Mesenchymal stem cell (in vitro differentiated cells and primary cell): ENCODE measurements at places on chromosomes 7 and 10.
A peak's percentile ranks its signal among the peaks of the same experiment; 100 is the strongest.

- DNase-seq, result no peak
These were observed 7.0 kb downstream of the BMPR1A start for GRCh38 chr10:86763404-86763803.

GRCh38 chr7:93862651-93863050 is 27.9 kb downstream of the TFPI2 start:
- no peak for DNase-seq

- DNase-seq, result no peak
These were observed 156.7 kb downstream of the C10orf105 start for GRCh38 chr10:71562904-71563303.

- DNase-seq, result peak; percentile 96
These were observed at the start of gene DEPP1 for GRCh38 chr10:44978570-44979280. DEPP1 (minus strand) TSS chr10:44978809; CDS start chr10:44978030, 779 bp downstream.

GRCh38 chr7:94848531-94848930 is 58.9 kb upstream of the PPP1R9A start:
- DNase-seq, result no peak

DNA sequence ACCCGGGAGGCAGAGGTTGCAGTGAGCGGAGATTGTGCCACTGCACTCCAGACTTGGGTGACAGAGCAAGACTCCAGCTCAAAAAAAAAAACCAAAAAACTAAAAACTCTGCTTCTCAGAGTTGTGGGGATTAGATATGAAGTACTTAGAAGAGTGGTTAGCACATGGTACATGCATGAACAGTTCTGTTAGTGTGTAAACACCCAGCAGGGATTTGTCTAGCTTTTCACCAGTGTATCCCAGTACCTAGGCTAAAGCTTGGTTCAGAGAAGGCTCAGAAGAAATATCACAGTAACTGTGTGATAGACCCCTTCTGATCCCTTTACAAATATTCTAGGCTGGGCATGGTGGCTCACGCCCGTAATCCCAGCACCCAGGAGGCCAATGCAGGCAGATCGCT is 9.5 kb downstream of the PPIA start:
- no peak for DNase-seq

GRCh38 chr10:18312374-18313139 is 172.3 kb downstream of the CACNB2 start:
- DNase-seq, result peak; percentile 30

- DNase-seq, result no peak
These were observed 427.4 kb downstream of the SH2D4B start for GRCh38 chr10:80964955-80965614.

DNA sequence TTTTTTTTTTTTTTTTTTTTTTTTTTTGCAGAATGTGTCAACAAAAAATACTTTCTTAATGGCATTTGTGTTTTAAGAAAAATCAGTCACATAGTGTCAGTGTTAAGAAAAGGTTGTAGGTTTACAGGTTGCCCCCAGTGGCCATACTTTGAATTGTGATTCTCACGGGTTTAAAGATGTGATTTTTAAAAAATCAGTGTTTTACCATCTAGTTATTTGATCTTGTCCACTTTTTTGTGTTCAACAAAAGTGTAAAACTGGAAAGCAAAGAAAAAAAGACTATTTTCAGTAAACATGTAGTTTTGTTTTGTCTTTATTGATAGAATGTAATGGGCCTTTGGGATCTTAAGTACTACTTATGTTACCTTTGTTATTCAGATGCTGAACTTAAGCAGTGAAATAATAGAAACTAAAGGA is 25.7 kb downstream of the SUV39H2 start:
- peak; percentile 51 for DNase-seq

GRCh38 chr7:44631458-44632115 is 25.2 kb downstream of the OGDH start:
- DNase-seq, result peak; percentile 75

GRCh38 chr7:129741743-129742213 is 130.3 kb downstream of the NRF1 start:
- DNase-seq, result no peak

DNA sequence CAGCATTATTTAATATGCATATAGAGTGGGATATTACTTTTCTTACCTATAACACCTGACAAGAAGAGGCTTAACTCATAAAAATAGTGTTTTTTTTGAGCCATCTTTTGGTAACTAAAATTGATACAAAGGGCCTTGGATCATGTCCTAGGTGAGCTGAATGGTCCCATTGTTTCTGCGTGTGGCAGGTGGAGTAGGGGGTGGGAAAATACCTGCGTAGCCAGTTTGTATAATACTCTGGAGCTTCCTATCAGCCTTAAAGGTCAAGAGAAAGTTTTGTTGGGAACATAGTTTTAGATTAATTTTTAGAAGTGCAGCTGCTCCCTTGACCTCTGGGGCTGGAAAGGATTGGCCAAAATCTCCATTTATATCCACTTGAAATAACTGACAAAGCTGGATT is 244.6 kb downstream of the PHTF2 start:
- DNase-seq, result no peak

DNA sequence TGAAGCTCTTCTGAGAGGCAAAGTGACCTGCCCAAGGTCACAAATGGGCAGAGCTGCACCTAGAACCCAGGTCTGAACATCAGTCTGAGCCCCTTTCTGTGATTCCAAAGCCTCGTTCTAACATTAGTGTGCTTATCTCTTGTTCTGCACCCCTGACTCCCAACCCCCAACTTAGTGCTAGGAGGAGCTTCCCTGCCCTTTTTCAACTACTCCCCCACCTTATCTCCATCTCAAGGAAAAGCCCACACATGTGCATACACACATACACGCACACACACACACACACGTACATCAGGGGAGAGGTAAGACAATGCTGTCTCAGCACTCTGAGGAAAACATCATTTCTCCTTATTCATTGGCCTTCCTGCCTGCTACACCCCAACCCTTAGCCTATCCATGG is 8.3 kb downstream of the PRRT4 start:
- no peak for DNase-seq
